ENCODE measurements at places on chromosomes 4 and X.

GRCh38 chrX:115592997-115593734 lies 32.2 kb downstream of the PLS3 start:
- no peak for DNase-seq

GRCh38 chr4:1544861-1545281 lies 138.6 kb upstream of the NKX1-1 start:
- DNase-seq = no peak

GRCh38 chrX:65961714-65962113 lies 78.2 kb downstream of the VSIG4 start:
- DNase-seq = no peak

GRCh38 chr4:32771491-32771890 lies 2051.3 kb downstream of the PCDH7 start:
- no peak for DNase-seq

DNA sequence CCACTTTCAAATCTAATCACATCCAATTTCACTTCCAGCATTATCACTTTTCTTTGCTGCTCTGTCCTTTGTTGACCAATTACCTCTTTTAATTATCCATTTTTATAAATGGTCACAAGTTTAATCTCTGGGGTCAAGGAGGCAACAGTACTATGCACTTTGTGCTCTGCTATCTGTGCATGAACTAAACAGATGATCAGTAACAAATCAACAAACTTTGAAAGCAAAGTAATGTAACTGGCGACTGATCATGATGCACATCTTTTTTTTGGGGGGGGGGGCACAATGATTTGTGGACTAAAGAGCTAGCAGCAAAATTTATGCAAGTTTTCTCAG lies 1.5 kb upstream of the SEC31A start:
- no peak for DNase-seq

DNA sequence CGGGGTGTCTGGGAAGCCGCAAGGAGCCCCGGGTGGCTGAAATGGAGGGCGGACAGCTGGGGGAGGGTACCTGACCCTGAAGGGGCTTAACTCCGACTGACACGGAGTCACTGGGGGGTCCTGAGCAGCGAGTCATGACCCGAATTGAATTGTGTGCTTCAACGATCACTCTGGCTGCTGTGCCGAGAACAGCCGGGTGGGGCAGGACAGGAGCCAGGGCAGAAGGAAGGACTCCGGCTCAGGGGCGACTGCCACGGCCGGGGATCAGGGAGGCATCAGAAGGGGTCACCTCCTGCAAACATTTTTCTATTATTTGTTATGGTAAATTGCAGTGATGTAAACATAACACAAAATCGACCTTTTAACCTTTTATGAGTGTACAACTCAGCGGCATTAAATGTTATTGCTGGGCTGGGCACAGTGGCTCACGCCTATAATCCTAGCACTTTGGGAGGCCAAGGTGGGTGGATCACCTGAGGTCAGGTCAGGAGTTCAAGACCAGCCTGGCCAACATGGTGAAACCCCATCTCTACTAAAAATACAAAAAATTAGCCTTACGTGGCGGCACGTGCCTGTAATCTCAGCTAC lies 21.6 kb downstream of the ZFYVE28 start:
- DNase-seq = no peak

GRCh38 chrX:33095079-33095478 lies 116.3 kb downstream of the DMD start:
- DNase-seq = no peak

GRCh38 chr4:88937081-88937480 lies 119.9 kb downstream of the FAM13A start:
- DNase-seq = no peak

DNA sequence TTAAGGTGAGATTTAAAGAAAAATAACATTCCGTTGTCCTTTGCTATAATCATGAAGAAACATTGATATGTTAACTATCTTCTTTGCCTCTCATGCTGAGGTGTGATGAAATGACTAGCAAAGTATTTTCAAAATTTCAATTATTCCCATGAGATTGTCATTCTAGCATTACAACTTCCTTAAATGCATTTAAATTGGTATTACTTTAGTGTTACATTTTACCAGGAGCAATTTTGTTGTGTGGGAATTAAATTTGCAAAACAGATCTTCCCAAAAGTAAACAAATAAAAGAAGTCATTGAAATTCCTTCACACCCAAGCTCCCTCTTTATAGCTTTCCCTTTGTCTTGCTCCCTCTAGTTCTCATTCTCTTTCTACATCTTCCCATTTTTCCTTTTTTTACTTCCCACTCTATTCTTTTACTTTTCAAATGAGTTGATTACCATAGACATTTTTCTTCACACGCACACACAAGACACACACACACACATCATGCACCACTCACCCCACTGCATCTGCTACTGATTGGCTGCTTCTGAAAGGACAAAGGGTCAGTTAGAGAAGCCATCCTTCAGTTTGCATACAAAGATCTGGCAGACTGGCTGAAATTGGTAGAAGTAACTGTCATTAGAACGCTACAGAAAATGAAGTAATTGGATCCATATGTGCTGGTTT lies 10.0 kb upstream of the APELA start:
- DNase-seq = no peak

DNA sequence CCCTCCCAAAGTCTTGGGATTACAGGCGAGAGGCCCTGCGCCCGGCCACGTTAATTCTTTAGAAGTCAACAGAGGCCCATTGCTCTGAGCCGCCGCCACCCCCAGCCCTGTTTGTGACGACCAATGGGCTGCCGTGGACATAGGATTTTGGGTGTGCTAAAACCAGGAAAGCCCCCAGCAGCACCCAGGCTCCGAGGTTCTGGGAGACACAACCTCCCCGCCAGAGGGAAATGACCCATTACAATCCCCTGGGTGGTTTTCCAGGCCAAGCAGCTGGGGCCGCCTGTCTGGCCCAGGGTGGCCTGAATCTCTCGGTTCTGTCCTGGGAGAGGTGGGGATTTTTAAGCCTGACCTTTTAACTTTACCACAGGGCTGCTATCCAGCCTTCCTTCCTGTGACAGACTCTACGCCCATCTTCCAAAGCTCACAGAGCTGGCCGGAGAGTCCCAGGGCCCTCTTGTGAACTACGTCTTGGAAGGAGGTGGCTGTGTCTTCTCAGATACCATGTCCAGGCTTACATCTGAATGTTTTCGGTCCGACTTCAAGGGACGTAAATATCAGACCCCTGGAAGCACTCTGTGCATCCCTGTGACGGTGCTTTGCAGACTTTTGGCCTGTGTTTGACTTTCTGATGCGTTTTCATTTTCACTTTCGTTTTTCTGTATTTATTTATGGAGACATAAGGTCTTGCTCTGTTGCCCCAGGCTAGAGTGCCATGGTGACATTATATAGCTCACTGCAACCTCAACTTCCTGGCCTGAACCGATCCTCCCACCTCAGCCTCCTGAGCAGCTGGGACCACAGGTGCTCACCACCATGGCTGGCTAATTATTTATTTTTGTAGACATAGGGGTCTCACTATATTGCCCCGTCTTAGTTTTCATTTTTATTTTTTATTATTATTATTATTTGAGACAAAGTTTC lies 36.0 kb downstream of the P2RY8 start:
- no peak for DNase-seq

GRCh38 chr4:42627885-42628646 lies 28.8 kb downstream of the ATP8A1 start:
- DNase-seq = no peak

- no peak for DNase-seq
Measured at GRCh38 chr4:40507977-40508376, 121.7 kb downstream of the RBM47 start.

DNA sequence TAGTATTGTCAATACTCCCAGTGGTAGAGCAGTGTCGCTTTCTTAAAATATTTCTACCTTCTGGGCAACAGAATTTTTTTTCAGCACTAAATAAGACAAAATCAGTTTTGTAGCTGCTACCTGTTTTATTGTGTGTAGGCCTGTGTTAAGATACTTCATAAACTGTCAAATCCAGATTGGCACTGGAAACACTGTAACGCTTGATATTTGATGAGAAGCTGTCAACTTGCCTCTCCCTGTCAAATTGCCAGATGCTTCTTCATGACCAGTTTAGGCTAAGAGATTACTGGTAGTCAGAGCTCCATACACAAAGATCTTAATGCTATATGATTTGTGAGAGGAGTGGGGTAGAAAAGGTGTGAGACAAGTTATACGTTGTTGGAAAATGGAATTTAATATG lies 17.3 kb downstream of the TRAM1L1 start:
- no peak for DNase-seq

DNA sequence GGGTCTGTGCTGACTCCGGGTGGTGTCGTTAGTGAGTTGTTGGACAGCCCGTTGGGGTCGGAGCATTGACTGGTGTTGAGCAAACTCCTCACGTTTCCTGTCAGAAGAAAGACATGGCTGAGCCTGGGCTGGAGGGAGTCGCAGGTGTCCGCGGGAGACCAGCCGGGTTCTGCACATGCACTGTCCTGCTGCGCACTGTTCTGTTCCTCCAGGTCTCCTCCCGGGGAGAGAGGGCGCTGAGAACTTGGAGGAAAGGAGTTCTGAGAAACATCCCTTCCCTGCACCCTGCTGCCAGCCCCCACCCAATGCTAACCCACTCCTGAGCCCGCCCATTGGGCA lies 1.1 kb downstream of the ZNF141 start:
- DNase-seq = no peak

- DNase-seq = no peak
Measured at GRCh38 chrX:150616863-150617198, 48.4 kb downstream of the MTM1 start.

DNA sequence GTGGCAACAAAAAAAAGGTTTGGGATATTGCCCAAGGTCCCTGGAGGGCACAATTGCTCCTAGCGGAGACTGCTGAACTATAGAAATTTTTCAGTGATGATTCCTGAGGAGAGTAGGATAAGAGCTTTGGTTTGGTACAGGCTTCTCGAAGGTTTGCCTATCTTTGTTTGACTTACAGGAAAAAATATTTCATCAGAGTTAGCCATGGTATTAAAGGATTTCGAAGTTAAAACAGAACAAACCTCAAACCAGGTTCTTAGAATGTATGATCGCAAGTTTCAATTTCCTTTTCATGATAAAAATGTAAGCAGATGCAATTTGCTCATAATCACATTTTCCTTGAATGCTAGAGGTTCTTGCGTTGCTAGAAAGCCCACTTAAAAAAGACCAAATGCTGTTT lies 1.7 kb downstream of the EGFL6 start:
- DNase-seq = no peak

DNA sequence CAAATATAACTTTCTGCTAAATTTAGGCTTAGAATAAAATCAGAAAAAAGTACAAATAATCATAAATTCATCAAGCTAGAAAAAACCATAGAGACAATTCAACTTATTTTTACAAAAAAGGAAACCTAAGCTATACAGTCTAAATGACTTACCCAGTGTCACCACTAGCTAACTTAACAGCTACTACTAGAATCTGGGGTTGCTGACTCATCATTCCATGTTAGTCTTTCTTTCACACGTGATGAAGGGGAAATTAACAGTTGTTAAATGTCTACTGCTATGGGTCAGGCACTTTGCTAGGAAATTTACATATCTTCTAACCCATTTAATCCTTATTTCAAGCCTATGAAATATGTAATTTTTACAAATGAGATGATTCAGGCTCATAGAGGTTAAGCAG lies 349.3 kb upstream of the GALNT7 start:
- DNase-seq = no peak

DNA sequence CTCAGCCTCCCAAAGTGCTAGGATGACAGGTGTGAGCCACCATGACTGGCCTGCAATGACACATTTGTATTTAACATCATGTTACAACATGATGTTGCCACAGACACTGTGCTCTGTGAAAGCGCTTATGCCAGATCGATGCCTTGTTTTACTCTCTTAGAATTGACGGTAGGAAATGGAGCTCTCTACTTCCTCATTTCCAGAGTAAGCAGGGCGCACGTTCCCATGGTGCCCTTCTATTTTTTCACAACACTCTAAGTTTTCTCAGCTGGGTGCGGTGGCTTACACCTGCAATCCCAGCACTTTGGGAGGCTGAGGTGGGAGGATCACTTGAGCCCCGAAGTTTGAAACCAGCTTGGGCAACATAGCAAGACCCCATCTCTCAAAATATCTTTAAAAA lies 60.7 kb upstream of the DHRSX start:
- no peak for DNase-seq

DNA sequence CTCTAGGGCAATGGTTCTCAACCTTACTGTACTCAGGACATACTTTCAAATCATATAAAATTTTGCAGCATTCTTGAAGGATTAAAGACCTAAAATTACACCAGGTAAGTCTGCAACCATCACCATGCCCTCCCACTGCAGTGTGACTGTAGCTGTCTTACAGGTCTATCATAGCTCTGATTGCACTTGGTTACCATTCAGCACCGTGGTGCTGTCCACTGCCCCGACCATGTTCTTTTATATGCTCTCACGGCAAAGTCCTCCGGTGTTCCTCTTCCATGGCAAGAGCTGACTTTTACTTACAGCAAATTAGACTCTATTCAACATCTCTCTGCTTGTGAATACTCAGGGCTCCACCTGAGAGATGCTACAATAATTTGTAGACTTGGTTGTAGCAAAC lies 11.5 kb downstream of the CRMP1 start:
- DNase-seq = no peak

DNA sequence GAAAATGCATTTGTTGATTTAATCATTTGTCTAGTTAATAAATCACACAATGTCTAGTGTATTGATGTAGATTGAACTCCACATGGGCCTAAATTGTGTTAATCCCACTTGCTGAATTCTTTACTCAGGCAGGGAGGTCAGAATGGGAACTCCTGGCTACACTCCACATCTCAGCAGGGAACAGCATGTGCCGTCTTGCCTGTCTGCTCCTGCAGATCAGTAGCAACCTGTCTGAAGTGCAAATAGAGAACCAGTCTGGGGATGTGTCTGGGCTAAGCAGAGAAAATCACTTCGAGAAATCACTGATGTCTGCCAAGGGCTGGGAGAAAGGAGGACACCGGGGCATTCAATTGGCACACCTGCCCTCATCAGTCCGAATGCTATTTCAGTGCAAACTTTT lies 16.5 kb upstream of the MXRA5 start:
- DNase-seq = no peak

GRCh38 chr4:104490096-104490769 lies 4.5 kb downstream of the CXXC4 start:
- DNase-seq = no peak

DNA sequence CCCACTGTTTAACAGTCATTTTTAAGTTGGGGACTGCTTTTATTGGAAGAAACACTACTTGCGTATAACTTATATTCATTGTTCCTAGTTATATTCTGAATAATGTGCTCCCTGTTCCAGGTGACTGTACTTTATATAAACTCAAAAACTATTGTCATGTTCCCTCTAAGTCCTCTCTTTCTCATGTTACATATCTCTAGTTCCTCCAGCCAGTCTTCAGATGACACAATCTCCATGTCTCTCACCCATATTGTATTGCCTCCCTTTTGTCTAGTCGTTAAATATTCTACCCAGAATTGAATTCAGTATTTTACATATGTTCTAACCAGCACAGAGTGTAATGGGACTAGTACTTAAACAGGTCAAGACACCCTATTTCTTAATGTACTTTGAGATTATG lies 5.3 kb downstream of the VAMP7 start:
- no peak for DNase-seq

Data from natural killer cell treated with Interleukin-12 subunit alpha and Interleukin-12 subunit beta and Interleukin-15 and Interleukin-18, amount 100 ng/mL, for 72 hours (primary cell).